Mammary epithelial cell (primary cell): ENCODE measurements at places on chromosomes 2 and 18. TPM values are rescaled to one million over a fixed set of nuclear protein-coding genes. Genes with fewer than 3 reads are reported as not detected.

GRCh38 chr2:19846030-19846429, 55.8 kb downstream of the TTC32 start:
- DNase-seq: no peak

GRCh38 chr2:29270701-29271121, 155.5 kb downstream of the CLIP4 start:
- peak; percentile 48 for DNase-seq

DNA sequence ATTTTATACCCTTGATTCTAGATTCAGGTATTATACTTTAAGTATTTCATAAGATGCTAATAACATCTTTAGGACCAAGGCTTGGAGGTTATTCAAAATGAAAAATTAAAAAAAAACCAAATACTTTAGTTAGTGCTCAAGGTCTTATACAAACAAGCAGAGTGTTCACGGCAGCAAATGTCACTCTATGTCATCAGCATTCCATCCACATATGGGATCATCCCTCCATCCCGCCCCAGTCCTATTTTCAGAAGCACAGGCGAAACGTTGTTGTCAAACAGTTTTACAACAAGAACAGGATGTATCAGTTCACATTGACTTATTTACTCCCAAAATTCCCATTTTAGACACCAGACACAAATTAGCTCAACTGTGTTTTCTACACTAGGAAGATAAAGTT, 83.7 kb downstream of the DSEL start:
- DNase-seq: no peak

Gene NCL
- polyA plus RNA-seq: 103 TPM
